Bone marrow (tissue), 2 donors: ENCODE measurements at places on chromosomes 13 and 19.

DNA sequence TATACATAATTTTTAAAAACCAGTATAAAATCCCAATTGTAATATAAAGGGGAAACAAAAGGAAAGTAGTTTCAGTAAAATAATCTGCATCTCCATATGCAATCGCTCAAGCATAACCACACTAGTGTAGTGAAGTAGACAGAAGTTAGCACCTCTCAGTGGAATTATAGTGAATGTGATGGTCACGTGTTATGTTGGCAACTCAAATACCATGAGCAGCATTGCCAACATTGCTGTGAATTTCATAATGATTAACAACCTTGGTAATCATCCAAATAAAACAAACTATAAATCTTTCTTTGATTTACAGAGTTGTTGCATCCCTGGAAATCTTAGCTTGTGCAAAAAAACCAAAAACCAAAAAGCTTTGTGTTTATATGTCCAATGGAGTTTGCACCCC lies 77.3 kb upstream of the SIAH3 start:
- DNase-seq: no peak

- DNase-seq: no peak
These were observed 9.9 kb downstream of the PLEKHF1 start for GRCh38 chr19:29675120-29675649.

DNA sequence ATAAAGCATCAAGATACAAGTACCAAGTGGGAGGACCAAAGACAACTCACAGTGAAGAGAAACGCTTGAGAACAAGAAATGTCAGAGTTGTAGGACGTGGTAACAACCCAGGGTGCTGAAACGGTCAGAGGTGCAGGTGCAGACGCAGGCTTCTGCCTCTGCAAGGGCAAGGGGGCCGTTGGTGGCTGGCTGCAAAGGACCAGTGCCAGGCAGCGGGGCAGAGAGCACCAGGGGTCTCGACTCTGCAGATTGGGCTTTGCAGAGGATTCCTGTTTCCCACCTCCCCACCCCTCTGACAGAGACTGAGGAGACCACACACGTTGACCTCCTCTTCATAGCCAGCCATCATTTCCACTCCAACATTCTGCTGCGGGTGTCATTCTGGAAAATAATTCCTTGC lies 38.3 kb downstream of the RAB20 start:
- no peak for DNase-seq

DNA sequence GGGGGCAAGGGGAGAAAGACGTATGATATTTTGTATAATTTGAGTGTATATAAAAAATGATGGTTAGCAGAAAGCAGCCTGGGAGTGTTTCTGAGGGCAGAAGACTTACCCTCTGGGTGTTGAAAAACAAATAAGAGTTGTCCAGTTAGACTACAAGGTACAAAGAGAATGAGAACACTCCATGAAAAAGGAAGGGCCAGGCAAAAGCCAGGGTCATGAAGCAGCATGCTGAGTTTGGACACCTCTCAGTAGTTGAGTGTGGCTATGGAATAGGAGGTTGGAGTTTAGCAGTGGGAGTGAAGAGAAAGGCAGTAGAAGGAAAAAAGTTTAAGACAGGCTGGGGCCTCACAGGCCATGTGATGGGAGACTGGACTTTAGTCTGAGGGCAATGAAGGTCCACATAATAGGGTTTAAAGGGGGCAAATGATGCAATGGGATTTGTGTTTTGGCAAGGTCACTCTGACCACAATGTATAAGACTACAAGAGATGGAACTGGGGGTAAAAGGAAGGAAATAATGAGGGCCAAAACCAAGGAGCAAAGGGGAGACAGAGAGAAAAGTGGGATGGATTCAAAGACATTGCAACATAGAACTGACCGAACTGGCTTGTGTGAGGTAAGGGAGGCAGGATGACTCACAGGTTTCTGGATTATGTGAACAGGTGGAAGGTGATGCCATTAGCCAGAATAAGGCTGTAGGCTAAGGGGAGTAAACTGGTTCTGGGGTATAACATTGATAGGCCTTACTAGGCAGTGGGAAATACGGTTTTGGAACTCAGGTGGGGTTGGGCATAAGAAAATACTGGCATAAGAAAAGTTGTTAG lies 76.6 kb downstream of the SERP2 start:
- DNase-seq: no peak
